AG04449 (cell line): ENCODE measurements at places on chromosomes 5 and 9.
A peak's percentile ranks its signal among the peaks of the same experiment; 100 is the strongest.

GRCh38 chr9:106869458-106869857 is 6.5 kb downstream of the ZNF462 start:
- DNase-seq = no peak

GRCh38 chr5:24188216-24188925 is 456.4 kb downstream of the CDH10 start:
- no peak for DNase-seq

GRCh38 chr5:154485096-154485491 is 7.1 kb upstream of the HAND1 start:
- DNase-seq = no peak

- no peak for DNase-seq
Observed at GRCh38 chr9:27145143-27145542, 36.1 kb downstream of the TEK start.

DNA sequence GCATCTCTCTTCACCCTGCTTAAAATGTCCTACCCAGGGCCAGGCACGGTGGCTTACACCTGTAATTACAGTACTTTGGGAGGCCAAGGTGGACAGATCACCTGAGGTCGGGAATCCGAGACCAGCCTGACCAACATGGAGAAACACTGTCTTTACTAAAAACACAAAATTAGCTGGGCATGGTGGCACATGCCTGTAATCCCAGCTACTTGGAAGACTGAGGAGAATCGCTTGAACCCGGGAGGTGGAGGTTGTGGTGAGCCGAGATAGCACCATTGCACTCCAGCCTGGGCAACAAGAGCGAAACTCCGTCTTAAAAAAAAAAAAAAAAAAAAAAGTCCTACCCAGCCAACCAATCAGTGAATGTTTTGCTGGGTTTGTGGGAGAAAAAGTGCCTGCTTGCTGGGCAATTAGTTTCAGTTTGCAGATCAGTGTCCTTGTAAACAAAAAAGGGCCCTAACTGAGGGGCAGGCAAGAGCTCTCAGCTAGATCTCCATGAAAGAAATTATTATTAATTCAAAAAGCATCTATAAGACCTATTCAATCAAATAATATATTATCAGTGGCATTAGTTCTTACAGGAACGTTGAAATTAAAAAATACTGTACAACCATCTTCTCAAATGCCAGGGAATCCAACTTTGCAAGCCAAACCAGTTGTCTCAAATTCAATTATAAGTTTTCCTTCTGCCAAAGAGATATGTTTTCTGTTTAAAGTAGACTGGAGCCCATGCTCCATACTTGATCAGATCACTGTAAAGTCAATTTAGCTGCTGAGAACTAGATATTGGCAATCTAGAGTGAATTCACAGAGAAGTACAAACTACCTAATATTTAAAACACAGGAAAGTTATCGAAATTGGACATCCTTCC is 3.9 kb downstream of the MEGF9 start:
- no peak for DNase-seq

DNA sequence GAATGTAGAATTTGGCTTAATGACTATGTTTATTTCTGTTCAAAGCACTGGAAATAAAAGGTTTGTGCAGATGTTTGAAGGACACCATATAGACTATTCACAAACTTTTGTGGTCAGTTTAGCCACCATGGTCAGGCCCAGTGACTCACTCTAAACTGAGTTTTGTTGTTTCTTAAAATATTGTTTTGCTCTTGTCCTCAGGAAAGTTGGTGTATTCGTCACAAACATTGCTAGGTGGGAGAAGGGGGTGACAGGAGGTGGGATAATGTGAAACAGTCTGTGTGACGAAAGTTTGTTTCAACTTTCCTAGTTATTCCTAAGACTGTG is 35.0 kb upstream of the LIFR start:
- DNase-seq = no peak

DNA sequence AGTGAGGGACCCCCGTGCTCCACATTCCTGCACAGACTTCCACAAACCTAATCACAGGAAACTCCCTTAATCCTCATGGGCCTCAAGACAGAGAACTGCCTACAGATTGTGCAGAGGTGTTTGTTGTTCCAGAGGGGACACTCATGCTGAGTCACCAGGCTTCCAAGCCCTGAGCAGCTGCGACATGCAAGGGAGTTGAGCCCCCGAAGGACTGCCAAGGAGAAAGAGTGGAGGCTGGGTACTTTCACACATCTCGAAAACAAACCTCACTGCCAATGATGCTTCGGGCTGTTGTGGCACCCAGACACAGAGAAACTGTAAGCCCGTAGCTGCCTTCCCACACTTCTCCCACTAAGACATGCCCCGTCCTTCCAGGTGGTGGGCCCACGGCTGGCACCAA is 480.8 kb downstream of the CDH12 start:
- DNase-seq = no peak

DNA sequence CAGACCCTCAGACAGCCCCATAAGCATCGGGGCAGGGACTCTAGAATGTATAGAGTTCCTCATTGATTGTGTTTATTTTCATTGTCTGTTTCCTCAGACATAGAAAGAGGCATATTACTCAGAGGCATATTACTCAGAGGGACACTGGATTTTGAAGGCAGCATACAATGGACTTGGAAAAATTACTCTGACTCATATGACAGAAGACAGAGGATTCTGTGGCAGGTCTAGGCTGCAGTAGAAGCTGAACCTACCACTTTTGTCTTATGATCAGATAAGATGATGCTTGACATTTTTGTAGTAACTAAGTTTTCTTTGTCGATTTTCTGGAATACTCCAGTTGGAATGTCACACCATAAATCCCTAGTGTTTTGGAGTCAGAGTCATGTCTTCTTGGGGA is 105.2 kb downstream of the ST8SIA4 start:
- no peak for DNase-seq

GRCh38 chr9:98867429-98868168 is 60.1 kb downstream of the GALNT12 start:
- no peak for DNase-seq

DNA sequence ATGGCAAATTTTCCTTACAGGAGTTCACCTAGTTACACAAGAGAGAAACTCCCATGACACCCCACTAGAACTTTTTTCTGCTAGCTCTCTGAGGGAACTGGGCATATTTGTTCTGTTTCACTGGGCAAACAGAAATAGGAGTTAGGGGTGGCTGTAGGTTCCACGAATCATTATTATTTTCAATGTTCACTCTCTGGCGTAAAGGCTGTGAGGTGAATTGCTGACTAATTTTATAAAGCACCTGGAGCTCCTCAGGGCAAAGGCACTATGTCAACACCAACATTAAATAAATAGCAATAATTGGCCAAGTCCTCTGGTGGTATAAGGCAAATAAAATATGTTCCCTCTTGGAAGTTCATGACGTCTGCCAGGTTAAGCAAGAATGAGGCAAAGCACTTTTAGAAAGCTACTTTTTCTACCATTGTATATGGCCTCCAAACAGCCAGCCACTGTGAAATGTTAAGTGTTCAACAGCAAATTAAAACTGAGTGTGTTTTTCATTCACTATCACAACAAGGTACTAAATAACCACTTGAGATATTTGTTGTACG is 344.6 kb downstream of the PDE4D start:
- no peak for DNase-seq

GRCh38 chr9:122186301-122186700 is 26.6 kb downstream of the MORN5 start:
- DNase-seq = no peak

- no peak for DNase-seq
Observed at GRCh38 chr5:116472274-116472673, 102.3 kb downstream of the SEMA6A start.

DNA sequence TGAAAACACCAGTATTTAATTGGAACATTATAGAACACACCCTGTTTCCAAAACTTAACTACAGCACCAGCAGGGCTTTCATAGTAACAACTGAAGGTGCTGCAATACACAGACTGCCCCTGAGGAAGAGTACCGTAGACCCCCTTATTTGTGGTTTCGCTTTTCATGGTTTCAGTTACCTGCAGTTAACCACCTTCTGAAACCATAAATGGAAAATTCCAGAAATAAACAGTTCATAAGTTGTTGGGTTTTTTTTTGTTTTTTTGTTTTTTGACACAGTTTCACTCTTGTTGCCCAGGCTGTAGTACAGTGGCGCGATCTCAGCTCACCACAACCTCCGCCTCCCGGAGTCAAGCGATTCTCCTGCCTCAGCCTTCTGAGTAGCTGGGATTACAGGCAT is 9.5 kb upstream of the GLDC start:
- no peak for DNase-seq

DNA sequence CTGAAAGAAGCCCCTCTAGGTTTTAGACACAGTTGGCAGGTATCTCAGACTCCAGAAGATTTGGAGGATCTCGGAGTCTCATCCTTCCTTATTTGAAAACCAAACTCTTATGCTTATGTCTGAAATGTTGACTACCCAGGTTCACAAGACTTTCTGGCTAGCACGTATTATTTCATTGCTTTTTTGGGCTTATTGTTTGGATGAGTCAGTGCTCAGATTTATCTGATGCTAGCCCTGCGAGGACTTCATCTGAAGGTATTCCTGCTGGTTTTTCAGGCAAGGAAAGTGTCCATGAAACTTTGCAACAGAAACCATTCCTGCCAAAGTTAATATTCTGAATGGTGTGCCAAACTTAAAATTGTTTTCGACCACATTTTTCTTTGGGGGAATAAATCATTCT is 8.5 kb downstream of the OSTF1 start:
- DNase-seq = no peak

DNA sequence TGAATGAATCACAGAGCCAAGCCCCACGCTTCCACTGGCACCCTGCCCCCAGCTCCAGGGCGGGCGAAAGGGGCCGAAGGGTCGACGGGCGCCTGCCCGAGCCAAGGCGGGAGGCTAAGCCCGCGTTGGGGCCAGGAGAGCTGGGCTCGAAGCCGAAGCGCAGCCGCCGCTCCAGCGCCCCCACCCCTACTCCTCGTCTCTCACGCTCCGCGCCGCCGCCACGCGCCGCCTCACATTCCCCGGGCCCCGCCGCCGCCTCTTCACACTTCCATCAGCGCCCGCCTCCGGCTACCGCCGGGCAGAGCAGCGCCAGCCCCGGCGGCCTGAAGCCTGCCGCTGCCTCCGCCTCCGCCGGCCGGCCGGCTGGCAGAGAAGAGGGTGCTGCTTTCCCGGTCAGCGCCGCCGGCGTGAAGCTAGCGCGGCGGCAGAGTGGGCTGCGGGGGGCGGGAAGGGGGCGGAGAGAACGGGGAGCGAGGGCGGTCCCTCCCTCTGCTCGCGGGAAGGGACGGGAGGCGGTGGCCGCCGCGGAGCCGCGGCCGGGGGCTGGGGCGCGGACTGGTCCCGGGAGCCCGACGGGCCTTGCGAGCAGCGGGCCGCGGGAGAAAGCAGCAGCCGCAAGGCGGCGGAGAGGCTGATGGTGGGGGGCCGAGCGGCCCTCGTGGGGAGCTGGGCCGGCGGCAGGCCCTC is at the start of gene HOMER1:
Gene HOMER1, minus strand, starts transcription at position 431 of the 687 bp plus-strand sequence. CDS start 1,360 bp downstream, outside the sequence.
- no peak for DNase-seq

GRCh38 chr9:99732715-99733114 is 89.0 kb upstream of the NR4A3 start:
- DNase-seq = no peak

DNA sequence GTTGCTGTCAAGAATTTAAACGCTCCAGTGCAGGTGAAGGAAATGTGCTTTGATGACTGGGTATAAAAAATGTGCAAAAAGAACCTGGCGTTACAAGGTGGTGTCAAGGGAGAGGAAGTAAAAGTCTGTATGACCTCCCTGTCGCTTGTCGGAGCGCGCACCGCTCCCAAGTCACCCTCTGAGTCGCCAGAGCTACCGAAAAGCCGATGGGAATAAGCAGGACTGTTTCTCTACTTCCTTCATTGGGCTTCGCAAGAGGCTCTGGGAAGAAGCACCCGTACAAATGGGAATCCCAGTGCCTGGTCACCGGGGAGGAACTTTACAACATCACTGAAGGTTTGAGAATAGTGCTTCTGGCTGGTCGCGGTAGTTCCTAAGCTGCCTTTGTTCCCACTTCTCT is 1.3 kb upstream of the DMRT2 start:
- DNase-seq = no peak

DNA sequence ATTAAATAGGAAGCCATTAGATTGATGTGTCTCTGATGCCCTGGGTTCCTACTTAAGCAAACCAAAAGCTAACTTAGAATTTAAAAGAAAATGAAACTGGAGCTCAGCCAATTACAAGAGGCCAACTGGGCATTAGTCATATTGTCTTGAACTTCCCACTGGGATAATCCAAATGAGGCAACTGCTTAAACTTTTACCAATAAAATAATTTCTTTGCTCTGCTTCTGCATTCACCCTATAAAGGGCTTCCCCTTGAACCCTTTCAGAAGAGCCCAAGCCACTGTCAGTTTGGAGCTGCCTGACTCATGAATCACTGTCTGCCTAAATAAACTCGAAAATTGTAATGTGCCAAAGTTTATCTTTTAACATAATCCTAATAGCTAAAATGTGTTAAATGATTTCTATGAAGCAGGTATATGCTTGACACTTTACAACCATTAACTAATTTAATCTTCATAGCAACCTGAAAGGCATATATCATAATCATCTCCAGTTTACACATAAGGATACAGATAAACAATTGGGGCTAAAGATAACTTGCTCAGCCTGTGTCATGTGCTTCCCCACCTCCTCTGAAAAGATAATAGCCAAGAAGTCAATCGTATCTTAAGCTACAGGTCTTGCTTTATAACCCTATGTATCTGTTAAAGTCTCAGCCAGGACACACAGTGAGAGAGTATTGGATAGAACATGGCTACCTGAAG is 11.5 kb downstream of the GPR150 start:
- DNase-seq = peak; percentile 62

GRCh38 chr5:9316733-9317132 is 229.1 kb downstream of the SEMA5A start:
- DNase-seq = no peak

DNA sequence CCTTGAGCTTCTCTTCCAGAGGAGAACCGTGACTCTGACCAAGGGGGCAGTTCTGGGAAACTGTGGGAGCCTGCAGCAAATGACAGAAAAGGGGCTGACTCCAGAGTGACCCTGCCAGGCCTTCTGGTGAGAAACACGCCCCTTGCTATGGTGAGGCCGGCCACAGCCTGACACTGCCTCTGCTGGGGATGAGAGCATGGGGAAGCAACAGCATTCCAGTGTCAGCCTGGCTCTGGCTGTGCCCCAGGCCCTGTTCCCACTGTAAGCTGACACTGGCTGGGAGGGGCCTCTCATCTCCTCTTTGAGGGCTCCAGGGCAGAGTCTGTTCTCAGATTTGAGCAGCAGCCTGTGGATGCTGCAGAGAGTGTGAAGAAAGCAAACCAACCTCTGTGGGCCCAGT is 180.0 kb upstream of the IL12B start:
- peak; percentile 63 for DNase-seq

GRCh38 chr9:17535176-17535575 is 43.7 kb upstream of the SH3GL2 start:
- DNase-seq = no peak

- DNase-seq = no peak
Observed at GRCh38 chr9:35482071-35482470, 7.8 kb upstream of the RUSC2 start.

- DNase-seq = no peak
Observed at GRCh38 chr5:72015103-72015548, 92.1 kb upstream of the MAP1B start.

- DNase-seq = no peak
Observed at GRCh38 chr5:169265888-169266287, 35.1 kb downstream of the SLIT3 start.
